ENCODE measurements at places on chromosomes 4 and X. TPM values are rescaled to one million over a fixed set of nuclear protein-coding genes. Genes with fewer than 3 reads are reported as not detected.

DNA sequence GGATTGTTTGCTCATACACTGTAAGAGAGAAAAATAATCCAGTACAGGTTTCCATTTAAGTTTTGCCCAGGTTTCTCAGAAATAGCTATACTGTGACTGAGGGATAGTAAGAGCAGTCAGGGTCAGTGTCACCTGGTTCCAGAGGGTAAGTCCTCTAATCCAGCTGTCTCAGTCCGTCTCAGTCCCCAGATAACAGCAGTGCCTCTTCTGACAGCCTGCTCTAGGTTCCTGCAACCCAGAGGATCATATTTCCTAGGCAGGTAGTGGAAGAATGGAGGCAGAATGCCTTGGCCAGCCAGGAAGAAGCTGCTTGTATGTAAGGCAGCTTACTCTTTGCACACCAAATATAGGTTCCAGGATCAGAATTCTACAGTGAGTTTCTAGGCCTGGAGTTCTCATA lies 22.6 kb upstream of the GNRHR start:
- DNase-seq: no peak

- peak; percentile 80 for DNase-seq
These were observed 2.1 kb upstream of the FAT1 start for GRCh38 chr4:186725469-186726425.

DNA sequence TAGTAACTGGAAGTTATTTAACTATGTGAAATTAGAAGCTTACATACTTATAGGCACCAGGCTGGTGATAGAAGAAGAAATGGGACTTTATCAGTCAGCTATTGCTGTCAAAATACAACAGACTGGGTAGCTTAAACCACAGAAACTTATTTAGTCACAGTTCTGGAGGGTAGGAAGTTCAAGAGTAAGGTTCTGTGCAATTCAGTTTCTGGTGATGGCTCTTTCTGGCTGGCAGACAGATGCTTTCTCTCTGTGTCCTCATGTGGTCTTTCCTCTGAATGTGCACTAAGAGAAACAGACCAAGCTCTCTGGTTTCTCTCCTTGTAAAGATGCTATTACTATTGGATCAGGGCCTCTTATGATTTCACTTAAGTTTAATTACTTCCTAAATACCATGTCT lies 92.1 kb upstream of the ANKRD50 start:
- no peak for DNase-seq

- DNase-seq: no peak
These were observed 184.7 kb upstream of the NDP start for GRCh38 chrX:44157858-44158257.

DNA sequence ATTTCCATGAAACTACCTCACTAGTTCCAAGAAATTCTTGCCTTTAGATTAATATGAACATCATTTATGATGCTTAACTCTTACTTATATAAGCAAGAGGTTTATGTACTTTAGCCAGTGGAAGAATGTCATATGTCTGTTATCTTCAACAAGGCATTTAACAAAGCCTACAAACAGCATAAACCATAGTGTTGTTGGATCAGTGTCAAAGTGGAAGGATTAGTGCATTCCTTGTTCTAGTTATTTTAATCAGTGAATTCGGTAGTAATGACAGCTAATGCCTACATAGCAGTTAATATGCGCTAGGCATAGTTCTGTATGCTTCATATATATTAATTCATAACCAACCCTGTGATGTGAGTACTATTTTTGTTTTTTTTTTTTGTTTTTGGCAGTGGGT lies 3.1 kb downstream of the PI4K2B start:
- DNase-seq: no peak

MAGEA2 gene
- total RNA-seq: not detected

GRCh38 chrX:53253293-53254020 lies 27.9 kb downstream of the IQSEC2 start:
- DNase-seq: no peak

DNA sequence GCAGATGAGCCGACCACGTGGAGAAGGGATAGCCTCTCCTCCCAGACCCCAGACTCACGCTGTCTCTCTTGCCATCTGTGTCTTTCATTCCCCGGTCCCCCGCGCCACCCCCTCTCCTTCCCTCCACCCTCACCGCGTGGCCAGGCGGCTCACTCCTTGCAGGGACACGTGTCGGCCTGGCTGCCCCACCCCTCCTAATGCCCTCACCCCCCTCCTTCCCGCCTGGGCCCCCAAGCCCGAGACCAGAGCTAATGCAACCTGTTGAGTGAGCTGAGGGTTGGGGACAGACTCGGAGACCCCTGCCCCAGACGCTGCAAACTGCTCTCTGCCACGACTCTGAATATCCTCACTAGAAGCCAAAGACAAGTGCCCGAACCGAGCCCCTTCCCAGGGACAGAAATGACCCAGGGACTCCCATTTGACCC lies 1.8 kb downstream of the SLC38A5 start:
- no peak for DNase-seq

ELF4 gene
- total RNA-seq: 16.0 TPM
